HCT116 (cell line): ENCODE measurements at places on chromosomes 12 and 14. TPM values are rescaled to one million over a fixed set of nuclear protein-coding genes. Genes with fewer than 3 reads are reported as not detected.
A peak's percentile ranks its signal among the peaks of the same experiment; 100 is the strongest.

- no peaks in the 10 kb centered on the region; the same call in 1 of the 2 replicates for H3K27me3 ChIP-seq
- peaks cover 25% of the 10 kb centered on the region for H3K4me1 ChIP-seq
- H3K36me3 ChIP-seq = no peaks in the 10 kb centered on the region
- no peak overlapping the region for H3K27ac ChIP-seq
Observed at GRCh38 chr14:58736606-58737005, 98.8 kb downstream of the DACT1 start.

GRCh38 chr14:79573486-79573885 is 637.8 kb downstream of the DIO2 start:
- no peaks in the 10 kb centered on the region for H3K36me3 ChIP-seq
- H3K27ac ChIP-seq = no peak overlapping the region
- no peak overlapping the region for H3K4me3 ChIP-seq
- DNase-seq = no peak
- no peaks in the 10 kb centered on the region for H3K4me1 ChIP-seq
- H3K27me3 ChIP-seq = no peaks in the 10 kb centered on the region

- DNase-seq = no peak
- H3K4me3 ChIP-seq = no peak overlapping the region
- H3K36me3 ChIP-seq = no peaks in the 10 kb centered on the region
- H3K27me3 ChIP-seq = no peaks in the 10 kb centered on the region
- no peak overlapping the region for H3K27ac ChIP-seq
- peaks cover 35% of the 10 kb centered on the region for H3K4me1 ChIP-seq
Observed at GRCh38 chr12:95100264-95101190, 27.1 kb upstream of the NR2C1 start.

GRCh38 chr12:94458877-94459727 is 565 bp downstream of the CEP83 start:
- H3K27me3 ChIP-seq = no peaks in the 10 kb centered on the region
- peak overlapping the region; percentile 49 for H3K27ac ChIP-seq

Gene VRTN
- 0.10 TPM for total RNA-seq

Gene C14orf39
- total RNA-seq = not detected

Gene NTF3
- total RNA-seq = not detected

DNA sequence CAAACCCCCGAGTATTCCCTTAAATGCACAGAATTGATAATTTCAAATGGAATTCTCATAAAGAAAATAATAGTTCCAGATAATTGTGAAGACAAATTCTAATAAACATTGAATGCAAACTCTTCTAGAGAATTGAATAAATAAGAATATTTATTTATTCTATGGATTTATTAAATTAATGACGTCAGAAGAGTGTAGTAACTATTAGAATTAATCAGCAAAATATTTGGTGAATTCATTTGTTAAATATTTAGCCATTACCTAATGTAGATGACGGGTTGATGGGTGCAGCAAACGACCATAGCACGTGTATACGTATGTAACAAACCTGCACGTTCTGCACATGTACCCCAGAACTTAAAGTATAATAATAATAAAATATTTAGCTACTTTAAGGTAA is 33.4 kb upstream of the TBPL2 start:
- H3K36me3 ChIP-seq = no peaks in the 10 kb centered on the region
- no peak overlapping the region for H3K4me3 ChIP-seq
- no peak overlapping the region for H3K27ac ChIP-seq
- no peak for DNase-seq
- no peaks in the 10 kb centered on the region for H3K4me1 ChIP-seq

DNA sequence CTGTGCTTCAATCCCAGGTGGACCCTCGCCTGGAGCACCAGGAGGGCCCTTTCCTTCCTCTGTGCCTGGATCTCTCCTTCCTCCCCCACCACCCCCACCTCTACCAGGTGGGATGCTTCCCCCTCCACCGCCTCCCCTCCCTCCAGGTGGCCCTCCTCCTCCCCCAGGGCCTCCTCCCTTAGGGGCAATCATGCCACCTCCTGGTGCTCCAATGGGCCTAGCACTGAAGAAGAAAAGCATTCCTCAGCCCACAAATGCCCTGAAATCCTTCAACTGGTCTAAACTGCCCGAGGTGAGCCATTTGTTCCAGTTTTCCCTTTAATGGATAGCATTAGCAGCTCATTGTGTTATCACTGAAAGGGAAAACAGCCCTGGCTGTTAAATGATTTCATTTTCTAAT is 134.0 kb downstream of the GPR135 start:
- H3K27me3 ChIP-seq = no peaks in the 10 kb centered on the region
- no peak overlapping the region for H3K27ac ChIP-seq
- no peak for DNase-seq
- no peaks in the 10 kb centered on the region for H3K36me3 ChIP-seq
- H3K4me3 ChIP-seq = no peak overlapping the region

DNA sequence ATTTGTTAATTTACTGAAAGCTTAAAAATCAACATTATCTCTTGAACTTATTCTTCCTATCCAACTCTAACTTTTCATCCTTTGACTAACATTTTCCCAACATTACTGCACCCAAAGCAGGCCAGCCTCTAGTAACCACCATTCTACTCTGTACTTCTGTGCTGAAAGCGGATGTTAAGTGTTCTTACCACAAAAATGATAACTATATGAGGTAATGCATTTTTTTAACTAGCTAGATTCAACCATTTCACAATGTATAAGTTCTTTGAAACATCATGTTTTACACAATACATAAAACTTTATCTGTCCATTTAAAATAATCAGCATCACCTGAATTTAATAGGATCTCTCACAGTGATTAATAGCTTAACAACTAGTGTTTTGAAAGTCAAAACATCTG is 468.5 kb upstream of the MGAT4C start:
- no peaks in the 10 kb centered on the region for H3K4me1 ChIP-seq
- no peak for DNase-seq
- H3K27me3 ChIP-seq = no peaks in the 10 kb centered on the region
- no peak overlapping the region for H3K4me3 ChIP-seq
- no peak overlapping the region for H3K27ac ChIP-seq
- no peaks in the 10 kb centered on the region for H3K36me3 ChIP-seq

- no peaks in the 10 kb centered on the region for H3K27me3 ChIP-seq
- H3K27ac ChIP-seq = no peak overlapping the region
- H3K4me1 ChIP-seq = no peaks in the 10 kb centered on the region
- H3K36me3 ChIP-seq = no peaks in the 10 kb centered on the region
Observed at GRCh38 chr12:120376934-120377572, 8.1 kb upstream of the MSI1 start.

Gene PRIM1
- total RNA-seq = 53.3 TPM

Gene RFLNA
- total RNA-seq = not detected

GRCh38 chr12:32895688-32896431 is 717 bp downstream of the PKP2 start:
- H3K27me3 ChIP-seq = no peaks in the 10 kb centered on the region
- DNase-seq = no peak
- peak overlapping the region; percentile 65 for H3K4me3 ChIP-seq
- H3K36me3 ChIP-seq = no peaks in the 10 kb centered on the region
- peak overlapping the region; percentile 43; the same call in 1 of the 2 replicates for H3K27ac ChIP-seq
- peaks cover 63% of the 10 kb centered on the region for H3K4me1 ChIP-seq

Gene MEG3
- total RNA-seq = 2.5 TPM

DNA sequence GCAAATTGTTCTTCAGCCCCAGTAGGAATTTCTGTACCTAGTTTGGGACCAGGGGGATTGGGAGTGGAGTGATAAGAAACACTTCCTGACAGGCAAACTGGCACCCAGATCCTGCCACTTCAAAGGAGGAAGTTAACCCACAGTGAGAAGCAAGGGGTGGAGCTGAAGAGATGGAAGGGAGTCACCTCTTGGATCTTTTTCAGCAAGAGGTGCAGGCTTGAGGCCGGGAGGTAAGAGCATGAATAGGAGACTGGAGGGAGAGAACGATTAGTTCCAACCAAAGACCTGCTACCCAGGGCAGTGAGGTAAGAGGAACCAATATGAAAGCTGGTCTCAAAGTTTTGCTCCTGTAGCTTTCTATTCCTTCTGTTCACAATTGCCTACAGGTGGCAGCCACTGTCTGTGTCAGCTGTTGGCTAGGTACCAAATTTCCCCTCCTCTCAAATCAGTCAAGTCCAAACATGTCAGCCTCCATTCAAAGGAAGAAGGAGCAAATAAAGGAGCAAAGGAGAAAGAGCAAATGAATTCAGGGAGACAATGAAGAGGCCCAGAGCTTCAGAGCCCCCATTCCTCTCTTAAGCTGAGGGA is 14.9 kb upstream of the TAC3 start:
- peak; percentile 18 for DNase-seq
- no peak overlapping the region for H3K27ac ChIP-seq
- peaks cover under 1% of the 10 kb centered on the region; the same call in 1 of the 2 replicates for H3K27me3 ChIP-seq
- H3K36me3 ChIP-seq = no peaks in the 10 kb centered on the region
- no peak overlapping the region for H3K4me3 ChIP-seq

GRCh38 chr14:104204660-104205149 is 66.3 kb downstream of the KIF26A start:
- no peak overlapping the region for H3K27ac ChIP-seq
- H3K27me3 ChIP-seq = no peaks in the 10 kb centered on the region
- no peaks in the 10 kb centered on the region for H3K4me1 ChIP-seq
- DNase-seq = no peak
- no peak overlapping the region for H3K4me3 ChIP-seq

- peak; percentile 28 for DNase-seq
- no peaks in the 10 kb centered on the region for H3K36me3 ChIP-seq
- no peaks in the 10 kb centered on the region for H3K4me1 ChIP-seq
- H3K4me3 ChIP-seq = no peak overlapping the region
- no peaks in the 10 kb centered on the region for H3K27me3 ChIP-seq
Observed at GRCh38 chr14:47917344-47917954, 242.0 kb upstream of the MDGA2 start.

Gene P2RX2
- total RNA-seq = not detected

Gene CACNA2D4
- 1.7 TPM for total RNA-seq

Gene RAB35
- total RNA-seq = 57.1 TPM

Gene GABARAPL1
- total RNA-seq = 35.5 TPM

Gene KRT83
- not detected for total RNA-seq

GRCh38 chr14:73465823-73466532 is 7.6 kb upstream of the NUMB start:
- H3K27ac ChIP-seq = no peak overlapping the region
- H3K36me3 ChIP-seq = no peaks in the 10 kb centered on the region
- no peaks in the 10 kb centered on the region for H3K27me3 ChIP-seq
- peaks cover 7% of the 10 kb centered on the region; the same call in 1 of the 2 replicates for H3K4me1 ChIP-seq
- H3K4me3 ChIP-seq = no peak overlapping the region

DNA sequence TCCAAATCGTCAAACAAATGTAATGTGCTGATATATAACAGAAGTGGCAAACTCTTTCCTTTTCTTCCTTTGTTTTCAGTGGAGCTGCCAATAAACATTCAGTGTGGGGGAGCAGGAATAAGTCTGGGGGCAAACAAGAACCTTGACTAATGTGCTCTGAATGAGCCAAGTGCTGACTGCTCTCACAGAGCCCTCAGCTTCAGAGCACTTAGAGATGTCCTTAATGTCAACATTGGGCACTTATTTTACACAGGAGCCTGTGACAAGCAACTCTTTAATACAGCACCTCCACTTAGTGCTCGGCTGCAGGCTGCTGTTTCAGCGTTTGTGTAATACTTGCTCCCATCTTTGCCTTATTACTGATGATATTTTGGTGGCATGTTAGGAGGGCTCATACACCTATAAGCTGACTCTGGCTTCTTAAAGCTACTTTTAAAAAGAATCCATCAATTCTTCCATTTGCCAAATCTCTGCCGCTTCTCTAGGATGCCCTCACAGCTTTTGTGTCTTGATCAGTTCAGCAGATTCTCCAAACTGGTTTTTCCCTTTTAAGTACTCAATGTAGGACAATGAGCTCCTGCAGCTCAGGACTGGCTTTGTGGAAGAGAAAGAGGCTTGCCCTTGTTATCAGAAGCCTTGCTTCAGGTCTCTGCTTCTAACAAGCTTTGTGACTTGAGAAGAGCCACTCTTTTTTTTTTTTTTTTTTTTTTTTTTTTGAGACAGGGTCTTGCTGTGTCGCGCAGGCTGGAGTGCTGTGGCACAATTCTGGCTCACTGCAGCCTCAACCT is 206.6 kb downstream of the MON2 start:
- no peaks in the 10 kb centered on the region for H3K36me3 ChIP-seq
- DNase-seq = no peak
- H3K27me3 ChIP-seq = no peaks in the 10 kb centered on the region
- no peak overlapping the region for H3K27ac ChIP-seq
- no peak overlapping the region for H3K4me3 ChIP-seq
- H3K4me1 ChIP-seq = no peaks in the 10 kb centered on the region; the same call in 1 of the 2 replicates

DNA sequence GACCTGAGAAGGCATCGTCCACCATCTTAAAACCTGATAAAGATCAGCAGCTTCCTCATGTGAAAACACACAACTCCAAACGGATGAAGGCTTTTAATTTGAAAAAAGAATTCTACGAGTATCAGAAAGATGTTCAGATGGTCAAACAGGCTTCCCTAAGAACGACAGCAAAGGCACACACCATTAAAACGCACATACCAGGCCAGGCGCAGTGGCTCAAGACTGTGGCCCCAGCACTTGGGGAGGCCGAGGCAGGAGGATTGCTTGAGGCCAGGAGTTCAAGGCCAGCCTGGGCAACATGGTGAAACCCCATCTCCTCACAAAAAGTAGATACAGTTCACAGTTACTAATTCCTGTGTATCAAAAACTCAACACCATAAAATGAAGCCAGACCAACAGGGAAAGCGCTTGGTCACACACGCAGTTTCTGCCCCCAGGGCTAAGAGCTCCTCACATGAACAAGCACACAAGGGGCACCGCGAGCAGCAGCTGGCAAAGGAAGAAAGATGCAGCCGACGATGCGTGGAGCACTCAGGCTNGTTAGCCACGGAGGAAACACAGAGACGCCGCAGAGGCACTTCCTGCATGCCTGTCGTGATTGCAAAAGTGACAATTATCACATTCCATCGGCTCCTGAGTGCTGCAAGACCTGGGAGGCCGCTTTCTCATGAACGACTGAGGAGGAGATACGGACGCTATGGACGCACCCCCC is 78.0 kb downstream of the NOC4L start:
- peak overlapping the region; percentile 33; the same call in 1 of the 2 replicates for H3K27ac ChIP-seq
- H3K27me3 ChIP-seq = peaks cover 8% of the 10 kb centered on the region; the same call in 1 of the 2 replicates
- H3K4me3 ChIP-seq = no peak overlapping the region
- H3K4me1 ChIP-seq = peaks cover 41% of the 10 kb centered on the region
- peak; percentile 71 for DNase-seq
- H3K36me3 ChIP-seq = no peaks in the 10 kb centered on the region

DNA sequence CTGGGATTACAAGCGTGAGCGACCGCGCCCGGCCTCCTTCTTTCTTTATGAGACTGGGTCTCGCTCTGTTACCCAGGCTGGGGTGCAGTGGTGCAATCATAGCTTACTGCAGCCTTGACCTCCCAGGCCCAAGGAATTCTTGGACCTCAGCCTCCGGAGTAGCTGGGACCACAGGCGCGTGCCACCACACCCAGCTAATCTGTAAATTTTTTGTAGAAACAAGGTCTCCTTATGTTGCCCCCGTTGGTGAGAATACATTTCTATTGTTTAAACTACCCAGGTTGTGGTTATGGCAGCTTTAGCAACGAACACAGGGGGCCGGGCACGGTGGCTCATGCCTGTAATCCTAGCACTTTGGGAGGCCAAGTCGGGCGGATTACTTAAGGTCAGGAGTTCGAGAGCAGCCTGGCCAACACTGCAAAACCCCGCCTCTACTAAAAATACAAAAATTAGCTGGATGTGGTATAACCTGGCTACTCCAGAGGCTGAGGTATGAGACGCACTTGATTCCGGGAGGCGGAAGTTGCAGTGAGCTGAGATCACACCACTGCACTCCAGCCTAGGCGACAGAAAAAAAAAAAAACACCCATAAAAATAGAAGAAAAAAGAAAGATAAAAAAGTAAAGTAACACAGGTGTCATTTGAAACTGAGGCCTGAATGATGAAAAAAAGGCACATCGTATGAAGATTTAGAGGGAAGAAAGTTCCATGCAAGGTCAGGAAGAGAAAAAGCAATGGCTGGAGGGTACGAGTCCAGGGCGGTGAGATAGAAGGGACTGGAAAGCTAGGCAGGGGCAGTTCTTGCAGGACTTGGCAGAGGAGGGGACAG is 977 bp upstream of the TMEM120B start:
- H3K27ac ChIP-seq = peak overlapping the region; percentile 66
- peaks cover 5% of the 10 kb centered on the region; the same call in 1 of the 2 replicates for H3K36me3 ChIP-seq
- peak overlapping the region; percentile 94 for H3K4me3 ChIP-seq
- H3K4me1 ChIP-seq = peaks cover 51% of the 10 kb centered on the region
- DNase-seq = no peak

Gene DTD2
- 24.6 TPM for total RNA-seq
